ENCODE measurements at places on chromosomes 3 and 15. TPM values are rescaled to one million over a fixed set of nuclear protein-coding genes. Genes with fewer than 3 reads are reported as not detected.

Gene TM6SF1
- polyA plus RNA-seq, result not detected

Gene ZNF502
- polyA plus RNA-seq, result 2.4 TPM

Gene SCG5
- not detected for polyA plus RNA-seq

GRCh38 chr3:112634786-112635541 is 6.0 kb downstream of the CCDC80 start:
- no peak overlapping the region for H3K4me3 ChIP-seq
- H3K27ac ChIP-seq, result no peak overlapping the region
- no peaks in the 10 kb centered on the region for H3K27me3 ChIP-seq
- no peaks in the 10 kb centered on the region for H3K36me3 ChIP-seq
- H3K4me1 ChIP-seq, result peaks cover 2% of the 10 kb centered on the region

DNA sequence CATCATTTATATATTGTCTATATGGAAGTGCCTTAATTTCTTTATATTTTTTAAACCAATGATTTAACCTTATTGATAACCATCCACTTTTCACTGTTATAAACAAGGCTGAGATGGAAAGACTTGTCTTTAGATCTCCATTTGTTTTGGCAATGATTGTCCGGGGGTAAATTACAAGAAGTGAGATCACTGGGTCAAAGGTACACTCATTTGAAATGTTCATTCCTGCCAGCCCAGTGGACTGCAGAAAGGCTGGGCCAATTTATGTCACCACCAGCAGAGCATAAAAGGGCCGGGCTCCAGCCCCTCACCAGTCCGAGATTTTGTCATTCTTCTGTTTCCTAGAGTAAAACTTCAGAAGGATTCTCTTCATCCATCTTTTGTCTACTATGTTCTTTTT is 93.6 kb upstream of the NEO1 start:
- H3K36me3 ChIP-seq, result peaks cover 5% of the 10 kb centered on the region
- no peaks in the 10 kb centered on the region for H3K4me1 ChIP-seq
- H3K27me3 ChIP-seq, result peaks cover 3% of the 10 kb centered on the region
- no peak for DNase-seq
- no peak overlapping the region for H3K27ac ChIP-seq

DNA sequence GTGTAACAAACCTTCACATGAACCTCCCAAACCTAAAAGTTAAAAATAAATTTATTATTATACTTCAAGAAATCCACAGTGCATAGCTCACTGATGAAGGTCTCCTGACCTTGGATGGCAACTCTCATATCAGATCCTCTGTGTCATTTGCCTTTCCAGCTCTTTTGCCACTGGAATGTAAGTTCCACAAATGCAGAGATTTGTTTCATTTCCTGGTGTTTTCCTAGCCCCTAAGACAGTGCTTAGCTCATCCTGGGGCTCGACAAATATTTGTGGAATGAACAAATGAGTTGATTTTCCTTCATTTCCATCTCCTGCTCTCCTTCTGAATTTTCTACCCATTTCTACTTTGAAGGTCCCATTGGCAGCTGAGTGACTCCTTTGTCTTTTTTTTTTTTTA is 56.0 kb downstream of the FRMD4B start:
- DNase-seq, result no peak
- peaks cover 29% of the 10 kb centered on the region for H3K4me1 ChIP-seq
- H3K36me3 ChIP-seq, result no peaks in the 10 kb centered on the region
- H3K27ac ChIP-seq, result no peak overlapping the region
- no peaks in the 10 kb centered on the region for H3K27me3 ChIP-seq

- H3K36me3 ChIP-seq, result no peaks in the 10 kb centered on the region
- no peak overlapping the region for H3K27ac ChIP-seq
- H3K27me3 ChIP-seq, result no peaks in the 10 kb centered on the region
These were observed 263.1 kb downstream of the ADAMTS17 start for GRCh38 chr15:100078511-100079220.

GRCh38 chr15:27989838-27990237 is 109.3 kb downstream of the OCA2 start:
- H3K4me1 ChIP-seq, result no peaks in the 10 kb centered on the region
- H3K36me3 ChIP-seq, result no peaks in the 10 kb centered on the region
- no peak for DNase-seq
- H3K4me3 ChIP-seq, result no peak overlapping the region
- H3K27ac ChIP-seq, result no peak overlapping the region
- H3K27me3 ChIP-seq, result peaks cover 2% of the 10 kb centered on the region

DNA sequence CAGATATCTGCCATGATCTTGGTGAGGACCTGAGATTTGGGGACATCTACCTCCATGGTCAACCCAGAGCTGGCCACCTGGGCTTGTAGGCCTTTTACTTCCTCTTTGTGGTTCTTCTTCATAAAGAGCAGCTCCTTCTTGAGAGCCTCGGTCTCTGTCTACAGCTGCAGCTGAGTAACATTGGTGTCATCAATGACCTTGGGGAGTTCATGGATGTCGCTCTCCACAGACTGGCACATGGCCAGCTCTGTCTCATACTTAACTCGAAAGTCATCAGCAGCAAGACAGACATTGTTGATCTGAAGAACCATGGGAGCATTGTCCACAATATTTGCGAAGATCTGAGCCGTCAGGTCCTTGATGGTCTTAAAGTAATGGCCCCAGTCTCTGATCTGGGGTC is 15.7 kb upstream of the RASA2 start:
- H3K27me3 ChIP-seq, result no peaks in the 10 kb centered on the region
- no peak overlapping the region for H3K27ac ChIP-seq
- DNase-seq, result no peak

- no peaks in the 10 kb centered on the region for H3K27me3 ChIP-seq
- H3K36me3 ChIP-seq, result no peaks in the 10 kb centered on the region
- DNase-seq, result no peak
- H3K4me1 ChIP-seq, result no peaks in the 10 kb centered on the region
These were observed 99.7 kb upstream of the TLE3 start for GRCh38 chr15:70197318-70197944.

DNA sequence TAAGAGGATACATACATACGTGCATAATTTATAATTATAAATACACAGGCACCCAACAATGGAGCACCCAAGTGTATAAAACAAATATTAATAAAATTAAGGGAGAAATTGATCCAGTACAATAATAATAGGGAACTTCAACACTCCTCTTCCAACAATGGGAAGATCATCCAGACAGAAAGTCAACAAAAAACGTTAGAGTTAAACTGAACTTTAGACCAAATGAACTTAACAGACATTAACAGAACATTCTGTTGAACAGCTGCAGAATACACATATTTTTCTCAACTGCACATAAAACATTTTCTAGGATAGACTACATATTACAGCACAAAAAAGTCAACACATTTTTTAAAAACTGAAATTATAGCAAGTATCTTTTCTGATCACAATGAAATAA is 339.7 kb downstream of the CGGBP1 start:
- H3K27me3 ChIP-seq, result no peaks in the 10 kb centered on the region
- no peak overlapping the region for H3K27ac ChIP-seq
- no peaks in the 10 kb centered on the region for H3K36me3 ChIP-seq
- H3K4me3 ChIP-seq, result no peak overlapping the region

- no peak overlapping the region for H3K4me3 ChIP-seq
- DNase-seq, result no peak
- peaks cover 9% of the 10 kb centered on the region for H3K27me3 ChIP-seq
- no peaks in the 10 kb centered on the region for H3K36me3 ChIP-seq
- H3K27ac ChIP-seq, result no peak overlapping the region
- H3K4me1 ChIP-seq, result no peaks in the 10 kb centered on the region
These were observed 160.5 kb upstream of the NR2E3 start for GRCh38 chr15:71649894-71650293.

- H3K27me3 ChIP-seq, result peaks cover 6% of the 10 kb centered on the region
- no peak overlapping the region for H3K27ac ChIP-seq
- H3K4me3 ChIP-seq, result no peak overlapping the region
These were observed 111.6 kb upstream of the SLC6A6 start for GRCh38 chr3:14290631-14291385.

GRCh38 chr15:69107025-69107620 is 53.3 kb upstream of the GLCE start:
- H3K27ac ChIP-seq, result no peak overlapping the region
- no peaks in the 10 kb centered on the region for H3K27me3 ChIP-seq
- H3K4me3 ChIP-seq, result no peak overlapping the region
- no peak for DNase-seq
- H3K4me1 ChIP-seq, result peaks cover 36% of the 10 kb centered on the region
- H3K36me3 ChIP-seq, result no peaks in the 10 kb centered on the region

- no peak for DNase-seq
- H3K36me3 ChIP-seq, result no peaks in the 10 kb centered on the region
- H3K27ac ChIP-seq, result no peak overlapping the region
- H3K4me1 ChIP-seq, result peaks cover 5% of the 10 kb centered on the region
- no peak overlapping the region for H3K4me3 ChIP-seq
These were observed 158.5 kb upstream of the TPM1 start for GRCh38 chr15:62883938-62884479.

GRCh38 chr3:182248349-182248880 is 536.7 kb downstream of the SOX2 start:
- H3K4me3 ChIP-seq, result no peak overlapping the region
- DNase-seq, result no peak
- H3K27ac ChIP-seq, result no peak overlapping the region
- H3K4me1 ChIP-seq, result no peaks in the 10 kb centered on the region
- no peaks in the 10 kb centered on the region for H3K36me3 ChIP-seq
- no peaks in the 10 kb centered on the region for H3K27me3 ChIP-seq

GRCh38 chr3:96190024-96190616 is 624.3 kb upstream of the EPHA6 start:
- no peaks in the 10 kb centered on the region for H3K36me3 ChIP-seq
- H3K4me1 ChIP-seq, result no peaks in the 10 kb centered on the region
- H3K27me3 ChIP-seq, result no peaks in the 10 kb centered on the region
- H3K27ac ChIP-seq, result no peak overlapping the region
- H3K4me3 ChIP-seq, result no peak overlapping the region

GRCh38 chr3:71160785-71161546 is 422.6 kb downstream of the FOXP1 start:
- peaks cover 35% of the 10 kb centered on the region for H3K36me3 ChIP-seq
- peaks cover 86% of the 10 kb centered on the region for H3K4me1 ChIP-seq
- DNase-seq, result no peak
- no peak overlapping the region for H3K4me3 ChIP-seq
- H3K27me3 ChIP-seq, result no peaks in the 10 kb centered on the region

DNA sequence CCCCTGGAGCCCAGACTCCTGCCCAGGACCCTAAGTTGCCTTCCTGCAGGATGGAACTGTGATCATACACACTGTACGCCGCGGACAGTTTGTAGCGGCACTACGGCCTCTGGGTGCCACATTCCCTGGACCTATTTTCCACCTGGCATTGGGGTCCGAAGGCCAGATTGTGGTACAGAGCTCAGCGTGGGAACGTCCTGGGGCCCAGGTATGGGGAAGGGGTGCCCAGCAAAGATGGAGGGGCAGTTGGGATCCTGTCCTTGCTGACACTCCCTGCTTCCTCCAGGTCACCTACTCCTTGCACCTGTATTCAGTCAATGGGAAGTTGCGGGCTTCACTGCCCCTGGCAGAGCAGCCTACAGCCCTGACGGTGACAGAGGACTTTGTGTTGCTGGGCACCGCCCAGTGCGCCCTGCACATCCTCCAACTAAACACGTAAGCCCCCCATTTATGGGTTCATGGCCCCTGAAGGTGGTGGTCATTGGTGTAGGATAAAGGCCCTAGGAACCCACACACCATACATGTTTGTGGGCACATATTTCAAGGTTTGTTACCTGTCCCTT is 28.8 kb downstream of the NBEAL2 start:
- no peak for DNase-seq
- H3K4me1 ChIP-seq, result peaks cover 7% of the 10 kb centered on the region
- H3K4me3 ChIP-seq, result peak overlapping the region; percentile 68
- H3K27me3 ChIP-seq, result no peaks in the 10 kb centered on the region
- H3K27ac ChIP-seq, result peak overlapping the region; percentile 80

DNA sequence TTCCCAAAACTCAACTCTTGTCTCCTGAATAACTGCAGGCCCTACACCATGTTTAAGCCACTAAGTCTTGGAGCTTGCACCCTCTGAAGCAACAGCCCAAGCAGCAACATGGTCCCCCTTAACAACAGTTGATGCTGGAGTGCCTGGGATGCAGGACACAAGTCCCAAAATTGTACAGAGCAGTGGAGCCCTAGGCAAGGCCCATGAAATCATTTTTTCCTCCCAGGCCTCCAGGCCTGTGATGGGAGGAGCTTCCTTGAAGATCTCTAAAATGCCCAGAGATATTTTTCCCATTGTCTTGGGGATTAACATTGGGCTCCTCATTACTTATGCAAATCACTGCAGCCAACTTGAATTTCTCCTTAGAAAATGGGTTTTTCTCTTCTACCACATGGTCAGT is 311.9 kb upstream of the EPHA3 start:
- H3K4me3 ChIP-seq, result no peak overlapping the region
- H3K36me3 ChIP-seq, result no peaks in the 10 kb centered on the region
- no peaks in the 10 kb centered on the region for H3K4me1 ChIP-seq
- H3K27me3 ChIP-seq, result no peaks in the 10 kb centered on the region
- no peak overlapping the region for H3K27ac ChIP-seq
- DNase-seq, result no peak

GRCh38 chr15:70241561-70242320 is 144.0 kb upstream of the TLE3 start:
- DNase-seq, result no peak
- H3K36me3 ChIP-seq, result no peaks in the 10 kb centered on the region

DNA sequence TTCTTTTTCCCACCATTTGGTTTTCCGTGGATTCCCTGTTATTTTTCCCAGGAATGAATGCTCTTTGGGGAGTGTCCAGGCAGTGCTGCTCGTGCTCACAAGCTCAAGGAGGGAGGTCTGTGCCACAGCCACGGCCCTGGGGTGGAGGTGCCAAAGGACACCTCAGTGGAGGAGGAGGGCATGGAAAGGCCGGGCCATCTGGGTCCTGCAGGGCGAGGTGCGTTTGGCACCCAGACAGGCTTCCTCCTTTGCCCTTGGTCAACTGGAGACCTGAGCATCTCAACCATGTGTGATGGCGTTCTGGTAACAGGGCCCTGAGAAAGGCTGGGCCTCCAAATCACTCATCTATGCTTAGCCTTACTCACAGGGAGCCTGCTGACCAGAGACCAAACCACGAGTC is 25.4 kb downstream of the KY start:
- H3K4me1 ChIP-seq, result peaks cover 2% of the 10 kb centered on the region
- H3K27me3 ChIP-seq, result no peaks in the 10 kb centered on the region
- no peak for DNase-seq
- no peak overlapping the region for H3K27ac ChIP-seq
- H3K36me3 ChIP-seq, result peaks cover 9% of the 10 kb centered on the region
- H3K4me3 ChIP-seq, result no peak overlapping the region

GRCh38 chr3:168336276-168336675 is 240.6 kb upstream of the GOLIM4 start:
- DNase-seq, result no peak
- no peaks in the 10 kb centered on the region for H3K4me1 ChIP-seq

All from naive thymus-derived CD8-positive, alpha-beta T cell (primary cell).